ENCODE measurements at places on chromosomes 1 and 21.

DNA sequence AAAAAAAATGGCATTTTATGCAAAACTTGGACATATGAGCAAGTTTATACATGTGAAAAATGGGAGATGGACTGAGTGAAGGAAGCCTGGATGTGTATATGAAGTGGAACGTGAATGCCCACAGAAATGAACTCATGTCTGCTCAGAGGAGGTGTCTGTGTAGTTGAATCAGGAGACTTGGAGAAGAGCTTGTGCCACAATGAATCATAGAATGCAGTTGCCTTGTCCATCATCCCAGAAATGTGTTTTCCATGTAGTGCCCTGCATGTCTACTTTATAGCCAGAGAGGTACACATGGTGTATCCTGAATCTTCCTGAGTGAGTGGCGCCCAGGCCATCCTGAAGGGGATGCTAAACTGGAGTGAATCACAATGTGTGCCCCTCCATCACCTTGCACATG lies 2.6 kb upstream of the ILDR2 start:
- no peak for DNase-seq

- no peak for DNase-seq
These were observed 4.3 kb downstream of the HSF2BP start for GRCh38 chr21:43654806-43655489.

DNA sequence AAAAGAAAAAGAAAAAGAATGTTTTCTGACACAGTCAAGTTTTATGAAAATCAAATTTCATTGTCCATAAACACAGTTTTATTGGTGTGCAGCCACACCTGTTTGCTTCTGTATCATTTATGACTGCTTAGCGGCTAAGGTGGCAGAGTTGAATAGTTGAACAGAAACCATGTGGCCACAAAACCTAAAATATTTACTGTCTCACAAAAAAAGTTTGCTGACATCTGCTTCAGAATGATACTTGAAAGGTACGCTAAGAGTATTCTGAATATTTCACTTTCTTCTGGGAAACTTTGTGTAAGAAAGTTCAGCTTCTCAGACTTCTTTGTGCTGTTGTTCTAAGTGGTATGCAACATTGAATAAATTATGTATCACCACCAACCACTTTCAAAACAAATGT lies 6.2 kb downstream of the KCNK1 start:
- no peak for DNase-seq

- DNase-seq = no peak
These were observed 2.3 kb downstream of the KCNC4 start for GRCh38 chr1:110212169-110213142.

DNA sequence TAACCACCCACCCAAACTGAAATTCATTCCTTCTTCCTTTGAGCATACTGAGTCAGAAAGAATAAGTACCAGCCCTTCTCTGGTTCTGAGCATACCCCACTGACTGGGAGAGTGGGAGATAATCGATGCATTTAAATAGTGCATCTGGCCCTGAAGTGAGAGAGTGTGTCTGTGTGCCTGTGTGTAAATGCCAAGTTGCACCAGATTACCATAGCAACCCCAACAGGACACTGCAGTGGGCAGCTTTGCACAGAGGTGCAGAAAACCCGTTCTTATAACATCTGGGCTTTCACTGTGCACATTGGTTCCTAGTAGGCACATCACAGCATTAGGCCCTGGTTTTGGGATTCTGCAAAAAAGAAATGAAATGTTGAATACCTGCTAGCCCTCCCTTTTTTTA lies 2.3 kb downstream of the ASTN1 start:
- DNase-seq = no peak

GRCh38 chr1:201275253-201275666 lies 8.0 kb upstream of the PKP1 start:
- no peak for DNase-seq

GRCh38 chr1:204359474-204360255 lies at the start of gene PLEKHA6:
Gene PLEKHA6, minus strand, starts transcription at chr1:204359929. Its CDS starts 86,202 bp downstream, at chr1:204273727.
- no peak for DNase-seq

- DNase-seq = no peak
These were observed 38.9 kb downstream of the SYT2 start for GRCh38 chr1:202671399-202671798.

GRCh38 chr1:224640018-224640417 lies 23.9 kb downstream of the CNIH3 start:
- no peak for DNase-seq

DNA sequence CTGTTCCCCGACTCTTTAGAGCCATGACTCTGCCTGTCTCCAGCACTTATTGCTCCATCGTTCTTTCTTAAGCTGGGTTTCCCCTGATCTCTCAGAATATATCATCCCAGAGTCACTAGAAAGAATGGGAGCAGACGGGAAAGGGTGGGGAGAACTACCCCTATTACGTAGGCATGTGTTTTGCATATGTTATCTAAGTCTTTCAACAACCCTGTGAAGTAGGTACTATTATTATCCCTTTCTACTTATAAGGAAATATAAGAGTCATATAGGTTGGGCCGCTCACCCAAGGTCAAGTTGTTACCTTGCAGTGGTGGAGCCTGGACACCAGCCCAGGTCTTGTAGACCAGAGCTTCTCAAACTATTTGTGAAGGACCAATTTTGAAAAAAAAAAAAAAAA lies 38.7 kb downstream of the ELF3 start:
- DNase-seq = no peak

GRCh38 chr1:89525169-89525855 lies 683 bp downstream of the LRRC8B start:
- DNase-seq = peak; percentile 65

- no peak for DNase-seq
These were observed 16.1 kb downstream of the ADORA1 start for GRCh38 chr1:203143641-203144040.

DNA sequence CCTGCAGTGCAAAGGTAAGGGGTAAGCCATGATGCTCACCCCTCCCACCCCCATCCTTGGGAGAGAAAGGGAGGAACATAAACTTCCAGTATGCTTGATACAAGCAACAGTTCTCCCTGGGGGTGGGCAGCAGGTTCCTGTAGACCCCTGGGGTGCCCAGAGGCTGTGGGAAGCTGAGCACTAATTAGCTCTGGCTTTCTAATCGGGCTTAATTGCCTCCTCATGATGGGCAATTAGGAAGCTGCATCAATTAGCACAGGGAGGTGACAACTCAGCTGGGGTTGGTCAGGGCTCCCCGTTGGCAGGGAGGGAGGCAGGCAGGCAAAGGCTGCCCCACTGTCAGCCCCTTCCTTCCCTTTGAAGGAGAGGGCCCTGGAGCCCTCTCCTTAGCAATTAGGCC lies 15.7 kb upstream of the LMNA start:
- no peak for DNase-seq

DNA sequence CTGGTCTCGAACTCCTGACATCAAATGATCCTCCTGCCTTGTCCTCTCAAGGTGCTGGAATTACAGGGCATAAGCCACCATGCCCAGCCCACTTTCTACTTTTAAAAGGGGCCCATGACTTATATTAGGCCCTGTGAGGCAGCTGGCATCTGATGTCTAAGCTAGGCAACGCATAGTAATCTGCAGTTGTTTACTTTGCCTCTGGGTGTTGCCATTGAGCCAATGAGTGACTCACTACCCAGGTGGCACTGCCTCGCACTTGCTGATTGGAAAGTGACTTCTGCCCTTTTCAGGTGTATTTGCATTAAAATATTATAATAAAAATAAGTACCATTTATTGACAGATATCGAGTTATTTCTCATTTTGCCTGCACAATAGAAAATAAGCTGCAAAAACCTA lies 84.9 kb downstream of the KIF14 start:
- peak; percentile 32 for DNase-seq

DNA sequence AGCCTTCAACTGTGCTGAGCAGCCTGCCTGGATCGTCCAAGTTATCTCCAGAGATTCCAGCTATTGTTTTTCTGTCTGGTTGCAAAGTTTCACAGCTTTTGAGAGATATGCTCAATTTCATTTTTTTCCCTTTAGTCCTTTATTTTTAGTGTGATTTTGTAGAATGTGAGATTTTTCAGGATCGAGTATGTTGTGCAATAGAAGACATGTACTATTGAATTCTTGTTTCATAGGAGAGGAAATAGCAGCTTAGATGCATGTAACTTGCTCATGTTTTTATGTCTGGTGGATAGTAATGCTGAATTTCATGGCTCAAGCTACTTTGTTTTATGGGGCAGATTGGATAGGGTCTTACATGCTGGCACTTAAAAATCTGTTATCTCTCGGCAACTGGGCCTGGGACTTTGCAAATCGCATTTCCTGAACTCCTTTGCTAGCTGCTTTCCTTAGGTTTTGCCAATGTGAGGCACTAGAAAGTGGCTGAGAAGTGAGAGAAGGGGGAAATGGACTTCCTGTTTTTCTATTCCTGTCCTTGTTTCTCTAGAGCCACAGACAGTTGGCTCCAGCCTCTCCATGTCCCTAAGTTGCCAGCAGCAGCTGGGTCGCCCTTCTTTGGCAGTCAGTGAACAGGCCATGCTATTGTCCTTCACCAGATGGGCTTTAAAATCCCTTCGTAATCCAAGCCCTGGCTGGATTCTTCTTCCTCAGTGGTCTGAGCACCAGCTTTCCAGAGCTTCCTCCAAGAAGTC lies 101.4 kb upstream of the PDE4B start:
- no peak for DNase-seq

GRCh38 chr1:207848234-207848633 lies 62.7 kb downstream of the CD34 start:
- no peak for DNase-seq

DNA sequence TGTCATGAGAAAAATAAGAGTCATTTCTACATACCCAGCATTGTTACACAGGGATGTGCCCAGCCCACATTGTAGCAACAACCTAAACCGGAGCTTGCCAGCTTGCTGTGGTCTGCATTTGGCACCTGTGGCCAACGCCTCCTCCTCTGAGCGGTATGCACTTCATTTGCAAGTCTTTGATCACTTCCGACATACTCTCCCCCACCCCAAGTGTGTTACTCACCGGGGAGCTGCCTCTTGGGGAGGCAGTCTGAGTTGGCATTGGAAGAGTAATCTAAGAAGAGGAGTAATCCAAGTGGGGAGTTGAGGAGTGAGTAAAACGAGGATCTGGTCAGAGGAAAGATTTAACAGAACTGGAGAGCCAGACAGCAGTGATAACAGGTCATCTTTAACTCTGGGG lies 3.8 kb downstream of the BCL9 start:
- DNase-seq = no peak

DNA sequence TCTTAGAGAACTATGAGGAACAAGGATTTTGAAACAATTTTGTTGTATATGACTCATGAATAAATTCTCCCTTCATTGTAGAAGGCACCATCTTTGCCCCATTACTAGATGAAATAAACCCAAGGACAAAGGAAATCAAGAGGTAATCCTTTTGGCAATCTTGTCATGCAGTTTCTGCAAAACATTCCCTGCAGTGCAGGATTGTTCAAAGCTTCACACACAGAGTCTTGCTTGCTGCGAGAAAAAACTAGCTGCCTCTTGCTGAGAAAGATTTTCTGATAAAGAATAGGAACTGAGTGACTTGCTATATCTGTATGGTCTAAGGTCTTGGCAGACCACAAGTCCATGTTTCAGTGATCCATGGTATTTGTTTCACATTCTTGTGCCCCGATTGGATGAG lies 657.4 kb upstream of the ADGRL4 start:
- no peak for DNase-seq

GRCh38 chr1:93468662-93469061 lies 20.7 kb downstream of the FNBP1L start:
- DNase-seq = no peak

GRCh38 chr1:236472850-236473788 lies 50.7 kb upstream of the LGALS8 start:
- DNase-seq = no peak

- DNase-seq = no peak
These were observed 75.3 kb downstream of the FOXJ3 start for GRCh38 chr1:42259739-42260064.

DNA sequence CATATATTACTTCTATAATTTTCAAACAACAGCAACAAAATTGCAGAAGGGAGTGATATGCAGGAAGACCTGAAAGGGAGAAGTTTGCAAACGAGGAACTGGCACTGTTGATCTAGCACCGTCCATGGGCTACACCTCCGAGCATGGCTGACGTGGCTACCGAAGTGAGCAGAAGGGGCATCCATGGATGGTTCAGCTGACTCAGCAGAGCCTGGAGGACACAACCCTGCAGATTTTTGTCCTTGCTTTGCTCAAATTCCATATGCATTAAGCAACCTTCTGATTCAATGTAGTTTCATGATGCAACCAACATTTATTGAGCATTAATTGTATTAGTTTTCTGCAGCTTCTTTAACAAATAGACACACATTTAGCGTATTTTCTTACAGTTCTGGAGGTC lies 191.2 kb downstream of the C1orf94 start:
- no peak for DNase-seq

DNA sequence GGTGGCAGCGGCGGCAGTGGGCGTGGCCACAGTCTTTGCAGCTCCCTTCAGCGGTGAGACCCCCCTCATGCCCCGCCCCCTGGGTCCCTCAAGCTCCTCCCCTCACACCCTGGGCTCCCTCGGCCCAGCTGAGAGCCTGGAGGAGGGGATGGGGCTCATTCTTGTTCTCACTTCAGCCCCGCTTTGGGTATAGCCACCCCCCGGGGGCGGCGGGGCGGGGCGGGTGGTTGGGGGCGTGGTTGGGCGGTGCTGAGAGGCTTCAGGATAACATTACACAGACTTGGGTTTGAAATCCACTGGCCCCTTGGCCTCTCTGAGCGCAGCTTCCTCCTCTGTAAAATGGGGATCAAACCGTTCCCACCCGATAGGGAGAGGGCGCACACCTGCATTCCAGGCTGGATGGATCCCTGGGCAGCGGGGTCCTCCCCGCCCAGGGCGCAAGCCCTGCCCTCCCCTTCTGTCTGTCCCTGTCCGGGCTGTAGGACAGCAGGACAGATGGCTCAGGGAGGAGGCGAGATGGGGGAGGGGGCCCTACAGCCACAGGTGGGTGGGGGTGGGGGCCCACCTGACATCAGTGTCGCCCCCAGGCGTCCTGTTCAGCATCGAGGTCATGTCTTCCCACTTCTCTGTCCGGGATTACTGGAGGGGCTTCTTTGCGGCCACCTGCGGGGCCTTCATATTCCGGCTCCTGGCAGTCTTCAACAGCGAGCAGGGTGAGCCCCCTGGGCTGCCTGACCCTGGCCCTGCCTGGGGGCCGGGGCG lies 5.1 kb downstream of the CLCNKA start:
- DNase-seq = peak; percentile 58

DNA sequence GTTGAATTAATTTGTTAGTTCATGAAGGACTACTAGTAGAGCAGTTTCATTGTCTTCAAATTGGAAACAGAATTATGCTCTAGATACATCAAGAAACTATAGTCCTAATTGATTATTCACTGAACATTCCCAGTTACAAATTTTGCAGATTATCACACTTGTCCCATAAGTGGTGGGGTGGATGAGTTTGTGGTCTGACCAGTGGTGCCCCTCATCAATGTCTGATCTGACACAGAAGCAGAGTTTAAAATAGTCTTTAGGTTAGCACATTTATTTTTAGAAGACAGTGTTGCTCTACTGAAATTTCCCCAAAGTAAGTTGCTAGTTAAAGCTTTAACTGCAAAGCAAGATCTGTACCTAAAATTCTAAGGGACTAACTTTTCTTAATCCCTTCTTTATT lies 42.9 kb downstream of the INKA2 start:
- no peak for DNase-seq

DNA sequence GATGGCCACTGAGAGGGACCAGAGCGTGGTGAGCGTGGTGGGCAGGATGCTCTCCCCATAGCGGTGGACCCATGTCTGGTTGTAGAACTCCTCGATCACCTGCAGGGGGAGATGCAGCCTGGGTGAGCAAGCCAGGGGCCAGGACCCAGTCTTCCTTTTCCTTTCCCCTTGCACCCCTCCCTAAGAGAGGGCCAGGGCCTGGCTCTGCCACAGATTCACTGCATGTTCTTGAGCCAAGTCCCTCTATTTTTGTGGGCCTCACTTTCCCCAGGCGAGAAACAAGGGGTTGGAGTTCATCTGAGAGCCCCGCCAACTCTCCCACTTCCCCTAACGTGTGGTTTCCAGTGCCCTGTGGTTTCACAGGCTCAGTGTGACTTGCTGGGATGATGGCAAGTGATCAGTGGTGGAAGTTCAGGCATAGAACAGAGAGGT lies 27.5 kb downstream of the SLC2A1 start:
- peak; percentile 76 for DNase-seq

All from GM13976 (cell line).